ENCODE measurements at places on chromosomes 6 and 20. TPM values are rescaled to one million over a fixed set of nuclear protein-coding genes. Genes with fewer than 3 reads are reported as not detected.

The FBXO5 gene
- 4.5 TPM for total RNA-seq

The NKAPL gene
- total RNA-seq: 2.1 TPM

The FAM217A gene
- not detected for total RNA-seq

The ZNF334 gene
- total RNA-seq: 2.5 TPM

The HUS1B gene
- total RNA-seq: 0.77 TPM

The TRAPPC3L gene
- under 0.01 TPM for total RNA-seq

The PGC gene
- not detected for total RNA-seq

The LKAAEAR1 gene
- total RNA-seq: not detected

The EPHA7 gene
- 1.3 TPM for total RNA-seq

The EFCAB8 gene
- under 0.01 TPM for total RNA-seq

The RCAN2 gene
- total RNA-seq: 0.85 TPM

The FAM83D gene
- total RNA-seq: 3.7 TPM

The ADTRP gene
- 1.1 TPM for total RNA-seq

The DDO gene
- 2.8 TPM for total RNA-seq

The SNX14 gene
- total RNA-seq: 151 TPM
